Activated CD4-positive, alpha-beta T cell treated with anti-CD3 and anti-CD28 coated beads, Interleukin-2, amount 50 U/mL, for 24 hours (primary cell): ENCODE measurements at places on chromosomes 5 and 9.
A peak's percentile ranks its signal among the peaks of the same experiment; 100 is the strongest.

- no peak for DNase-seq
These were observed 25.2 kb downstream of the GLDC start for GRCh38 chr9:6620353-6620752.

DNA sequence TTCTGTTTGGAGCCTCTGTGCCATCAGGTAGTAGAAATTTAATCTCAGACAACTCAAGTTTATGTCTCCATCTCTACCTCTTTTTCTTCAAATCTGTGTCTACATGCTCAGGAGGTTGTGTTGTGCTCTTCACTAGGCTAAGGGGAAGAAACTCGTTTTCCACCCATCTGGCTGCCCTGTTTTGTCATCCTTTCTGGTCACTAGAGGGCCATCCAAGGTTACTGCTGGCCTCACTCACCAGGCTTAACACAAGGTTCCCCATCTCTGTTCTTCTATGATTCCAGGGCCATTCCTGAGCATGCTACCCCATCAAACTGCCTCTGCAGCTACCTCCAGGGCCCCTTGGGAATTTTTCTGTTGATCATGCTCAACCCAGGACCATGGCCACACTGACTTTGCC is 213.3 kb upstream of the FBXL7 start:
- DNase-seq = no peak

- DNase-seq = no peak
These were observed at the start of gene HSDL2 for GRCh38 chr9:112380102-112380824. HSDL2 (plus strand) TSS chr9:112380108; CDS start chr9:112380164, 56 bp downstream.

DNA sequence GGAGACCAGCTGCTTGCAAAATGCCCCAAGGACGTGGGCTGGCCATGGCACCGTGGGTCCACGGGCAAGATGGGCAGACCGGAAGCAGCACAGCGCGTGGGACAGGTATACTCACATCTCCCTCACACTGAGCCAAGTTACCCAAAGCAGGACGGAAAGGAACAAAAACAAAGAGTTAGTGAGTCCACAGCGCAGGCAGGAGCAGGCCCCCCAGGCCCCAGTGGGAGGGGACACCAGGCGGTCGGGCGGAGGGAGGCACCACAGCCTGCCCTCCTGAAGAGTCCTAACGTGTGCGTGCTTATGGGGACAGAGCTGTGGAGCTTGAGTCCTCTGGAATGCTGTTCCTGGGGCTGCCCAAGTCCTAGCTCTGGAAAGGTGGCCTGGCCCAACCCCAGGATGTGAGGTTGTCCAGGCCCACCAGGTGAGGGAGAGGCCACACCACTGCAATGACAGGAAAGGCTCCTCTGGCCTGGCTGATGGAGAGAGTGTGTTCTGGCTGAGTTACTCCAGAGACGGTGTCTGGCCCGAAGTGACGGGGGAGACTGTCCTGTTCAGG is 15.2 kb downstream of the SH3GLB2 start:
- no peak for DNase-seq

GRCh38 chr5:50445296-50445949 is 4.3 kb upstream of the EMB start:
- peak; percentile 17 for DNase-seq

- no peak for DNase-seq
These were observed 12.0 kb downstream of the NIPSNAP3B start for GRCh38 chr9:104775976-104776375.

- DNase-seq = no peak
These were observed 142.9 kb downstream of the NR2F1-AS1 start for GRCh38 chr5:93438124-93438523.

- DNase-seq = no peak
These were observed 3.4 kb downstream of the PBX3 start for GRCh38 chr9:125750627-125751011.

GRCh38 chr9:109599711-109600110 is 101.6 kb upstream of the PTPN3 start:
- no peak for DNase-seq
